ENCODE measurements at places on chromosomes 7 and 10. TPM values are rescaled to one million over a fixed set of nuclear protein-coding genes. Genes with fewer than 3 reads are reported as not detected.

GRCh38 chr7:23418046-23418445 is 52.2 kb downstream of the IGF2BP3 start:
- DNase-seq = peak; percentile 67

GRCh38 chr10:112979927-112980326 is 29.9 kb downstream of the TCF7L2 start:
- no peak for DNase-seq

GRCh38 chr10:104393387-104393786 is 39.8 kb downstream of the CFAP58 start:
- no peak for DNase-seq

Gene GSTO1
- 236 TPM for total RNA-seq

Gene MET
- 68.8 TPM for total RNA-seq
